ENCODE measurements at places on chromosomes 13 and 19.
A peak's percentile ranks its signal among the peaks of the same experiment; 100 is the strongest.

DNA sequence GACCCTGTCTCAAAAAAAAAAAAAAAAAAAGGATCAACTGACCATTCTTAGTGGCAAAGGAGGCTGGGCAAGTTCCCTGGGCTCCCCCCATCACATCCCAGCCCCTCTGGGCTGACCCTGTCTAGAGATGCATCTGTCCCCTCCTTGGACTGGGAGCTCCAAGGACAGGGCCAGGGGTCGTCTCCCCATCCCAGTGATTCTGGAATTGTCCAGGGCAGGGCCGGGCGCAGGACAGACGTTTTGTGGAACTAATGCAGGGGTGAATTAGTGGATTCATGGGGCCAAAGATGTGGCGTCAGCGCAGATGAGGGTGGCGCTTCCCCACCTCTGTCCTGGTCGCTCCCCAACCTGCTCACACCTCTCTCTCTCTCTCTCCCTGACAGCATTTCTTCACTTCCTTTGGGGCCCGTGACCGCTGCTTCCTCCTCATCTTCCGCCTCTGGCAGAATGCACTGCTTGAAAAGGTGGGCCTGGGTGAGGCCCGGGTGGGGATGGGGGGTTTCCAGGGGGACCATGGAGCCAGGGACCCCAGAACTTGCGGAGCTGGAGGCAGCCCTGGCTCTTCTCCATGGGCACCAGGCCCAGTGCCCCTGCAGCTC is 11.1 kb downstream of the GRAMD1A start:
- no peak for DNase-seq

- no peak for DNase-seq
These were observed 107.6 kb upstream of the RXFP2 start for GRCh38 chr13:31631746-31632145.

DNA sequence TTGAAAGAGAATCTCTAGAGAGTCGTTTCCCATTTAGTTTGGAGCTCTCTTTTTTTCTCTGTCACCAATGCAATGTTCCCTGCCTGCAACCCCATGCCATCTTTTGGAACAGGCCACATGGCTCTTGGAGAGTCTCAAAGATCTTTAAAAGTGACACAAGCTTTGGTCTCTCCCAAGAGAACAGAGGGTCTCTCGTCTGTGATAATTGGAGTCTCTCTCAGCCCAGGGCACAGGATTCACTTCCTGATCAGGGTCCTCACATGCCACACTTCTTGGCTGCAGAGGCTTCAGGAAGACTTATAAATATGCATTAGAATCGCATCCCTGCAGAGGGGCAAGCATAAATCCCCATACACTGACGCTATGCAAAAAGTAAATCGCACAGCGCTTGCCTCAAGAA is 240.5 kb downstream of the IRS2 start:
- DNase-seq, result no peak

DNA sequence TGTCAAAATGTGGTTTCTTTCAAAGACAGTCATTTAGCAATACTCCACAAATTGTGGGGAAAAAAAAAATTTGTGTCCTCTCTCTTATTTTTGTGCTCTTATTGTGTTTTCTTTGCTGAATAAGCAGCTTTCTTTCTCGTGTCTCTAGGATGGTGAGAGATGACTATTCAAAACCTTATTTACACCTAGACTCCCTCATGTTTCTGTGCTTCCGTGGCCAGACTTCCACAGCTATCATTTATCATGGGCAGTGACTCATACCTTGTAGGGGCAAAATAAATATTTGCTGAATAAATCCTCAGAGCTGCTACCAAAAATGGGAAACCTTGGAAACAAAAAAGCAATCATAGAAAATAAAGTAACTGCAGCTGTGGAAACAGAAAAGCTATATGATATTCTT is 204.9 kb upstream of the MIR17HG start:
- no peak for DNase-seq

GRCh38 chr19:29785955-29786589 is 25.7 kb upstream of the CCNE1 start:
- DNase-seq, result no peak

DNA sequence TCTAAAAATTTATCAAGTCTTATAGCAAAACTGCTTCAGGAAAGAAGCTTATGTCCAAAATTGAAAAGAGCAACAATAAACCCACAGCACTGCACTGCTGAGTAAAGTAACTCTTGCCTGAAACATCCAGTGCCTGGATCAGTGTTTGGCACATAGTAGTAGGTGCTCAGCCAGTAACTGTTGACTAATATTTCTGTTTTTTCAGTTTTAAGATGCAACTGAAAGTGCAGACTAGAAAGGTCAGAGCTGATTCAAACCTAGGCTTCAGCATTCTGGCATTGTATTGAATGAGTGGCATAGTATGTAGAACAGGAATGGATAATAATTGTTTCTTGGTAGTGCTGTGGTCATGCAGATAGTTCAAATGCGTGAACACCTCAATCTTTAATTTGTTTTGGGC is 67.6 kb downstream of the UBL3 start:
- no peak for DNase-seq

GRCh38 chr13:35979361-35979951 is 151.7 kb downstream of the DCLK1 start:
- no peak for DNase-seq

DNA sequence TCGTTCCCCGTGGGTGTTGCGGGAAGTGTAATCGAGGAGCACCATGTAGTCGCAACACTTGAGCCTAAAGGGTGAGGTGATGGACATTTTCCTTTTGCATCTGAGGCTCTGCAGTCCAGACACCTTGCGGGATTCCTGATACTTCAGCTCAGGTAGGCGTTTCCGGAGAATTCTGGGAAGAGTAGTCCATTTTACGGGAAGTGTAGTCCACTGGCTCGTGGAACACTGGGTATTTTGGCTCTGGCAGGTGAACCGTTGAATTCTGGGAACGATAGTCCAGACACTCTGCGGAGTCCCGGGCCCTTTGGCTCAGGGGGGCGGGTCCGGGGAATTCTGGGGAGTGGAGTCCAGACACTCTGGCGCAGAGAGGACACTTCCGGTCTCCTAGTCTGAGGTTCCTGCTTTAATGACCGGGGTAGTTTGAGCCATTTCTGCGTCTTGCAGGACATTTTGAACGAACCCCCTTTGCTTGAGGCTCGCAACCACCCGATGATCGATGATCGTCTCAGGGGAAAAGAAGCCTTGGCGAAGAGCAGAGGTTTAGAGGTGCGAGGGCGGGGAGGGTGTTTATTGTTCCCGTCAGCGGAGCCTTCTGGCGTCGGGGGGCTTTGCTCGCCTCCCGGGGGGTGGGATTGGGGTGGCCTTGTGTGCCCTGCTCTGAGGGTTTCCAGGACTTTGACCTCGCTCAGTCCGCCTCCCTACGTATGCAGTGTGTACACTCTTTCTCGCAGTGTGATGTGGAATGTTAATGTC is at the start of gene ZNF223:
TSS of gene ZNF223 (plus strand) at position 387 of the 753 bp plus-strand sequence. CDS start 3,141 bp downstream, outside the sequence.
- DNase-seq, result peak; percentile 90

- no peak for DNase-seq
These were observed 32.2 kb upstream of the ZNF766 start for GRCh38 chr19:52237197-52237596.

Measured in retina (tissue), 1 donor.